ENCODE measurements at places on chromosomes 7 and 10.

DNA sequence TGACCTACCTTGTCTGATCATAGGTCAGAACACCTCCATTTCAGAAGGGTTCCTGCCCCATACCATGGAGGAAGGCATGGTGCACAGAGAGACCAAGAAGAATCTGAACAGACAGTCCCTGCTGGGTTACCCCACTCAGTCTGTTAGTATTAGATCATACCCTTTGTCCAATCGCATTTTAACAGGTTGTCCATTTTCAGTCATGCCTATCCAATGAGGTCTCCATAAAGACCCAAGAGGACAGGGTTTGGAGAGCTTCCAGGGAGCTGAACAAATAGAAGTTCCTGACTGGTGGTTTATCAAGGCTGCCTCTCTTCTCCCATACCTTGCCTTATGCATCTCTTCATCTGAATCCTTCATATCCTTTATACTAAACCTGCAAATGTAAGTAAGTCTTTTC, 21.2 kb upstream of the SLC16A12 start:
- DNase-seq, result peak; percentile 1

GRCh38 chr7:3951316-3952055, 650.4 kb downstream of the SDK1 start:
- DNase-seq, result no peak

GRCh38 chr10:55668326-55668922, 692.6 kb downstream of the ZWINT start:
- no peak for DNase-seq

- DNase-seq, result no peak
Measured at GRCh38 chr7:133836666-133837065, 290.5 kb upstream of the LRGUK start.
